ENCODE measurements at places on chromosomes 11 and 22.
A peak's percentile ranks its signal among the peaks of the same experiment; 100 is the strongest.

DNA sequence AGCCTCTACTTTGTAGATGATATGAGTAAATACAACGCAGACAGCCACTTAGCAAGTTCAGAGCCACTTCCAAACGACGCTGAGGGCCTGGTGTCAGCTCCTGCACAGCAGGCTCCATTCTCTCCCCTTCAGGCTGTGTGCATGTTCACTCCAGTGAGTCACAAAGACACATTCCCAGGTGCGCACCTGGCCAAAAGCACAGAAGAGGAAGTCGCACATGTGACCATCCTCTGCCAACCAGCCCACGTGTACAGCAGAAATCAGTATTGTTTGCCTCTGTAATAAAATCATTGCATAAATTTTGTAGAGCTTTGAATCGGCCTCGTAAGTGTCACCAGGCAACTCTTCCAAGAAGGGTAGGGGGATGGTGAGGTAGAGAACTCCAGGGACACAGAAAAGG lies 19.5 kb upstream of the TPH1 start:
- DNase-seq, result no peak

DNA sequence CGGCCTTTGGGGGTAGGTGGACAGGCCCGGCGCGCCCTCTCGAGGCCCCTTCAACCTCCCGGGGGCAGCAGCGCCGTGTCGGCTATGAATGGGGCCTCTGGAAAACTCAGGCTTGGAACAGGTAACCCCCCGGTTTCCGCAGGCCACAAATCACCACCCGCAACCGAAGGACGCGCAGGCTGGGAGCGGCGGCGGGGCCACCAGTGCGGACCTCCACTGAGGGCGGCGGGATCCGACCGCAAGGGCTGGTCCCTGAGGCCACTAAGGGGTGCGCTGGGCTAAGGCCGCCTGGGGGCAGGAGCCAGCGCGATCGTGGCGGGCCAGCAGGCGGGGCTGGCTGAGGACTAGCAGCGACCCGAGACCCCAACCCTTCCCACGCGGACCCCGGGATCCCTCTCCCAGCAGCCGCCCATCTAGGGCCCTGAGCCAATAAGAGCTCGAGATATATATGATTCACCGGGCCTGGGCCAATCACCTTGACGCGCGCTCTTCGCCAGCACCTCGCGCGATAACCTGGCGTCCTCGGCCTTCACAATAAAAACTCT lies 609 bp upstream of the ATF4 start:
- DNase-seq, result peak; percentile 98

DNA sequence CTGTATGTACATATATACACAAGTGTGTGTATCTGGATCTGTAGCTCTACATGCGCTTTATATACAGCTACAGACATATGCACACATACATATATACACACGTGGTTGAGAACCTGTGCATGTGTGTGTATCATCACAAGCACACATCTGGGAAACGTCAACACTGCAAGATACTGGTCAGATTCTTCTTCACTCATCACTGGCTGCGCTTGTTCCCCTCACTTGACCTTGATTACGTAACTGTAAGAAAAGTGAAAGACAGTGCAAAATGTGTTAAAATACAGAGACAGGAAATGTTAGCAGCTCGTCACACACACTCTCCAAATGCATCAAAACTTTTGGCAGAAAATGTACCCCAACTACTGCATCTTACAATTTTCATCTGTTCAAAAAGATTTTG lies 51.9 kb upstream of the MN1 start:
- DNase-seq, result no peak

DNA sequence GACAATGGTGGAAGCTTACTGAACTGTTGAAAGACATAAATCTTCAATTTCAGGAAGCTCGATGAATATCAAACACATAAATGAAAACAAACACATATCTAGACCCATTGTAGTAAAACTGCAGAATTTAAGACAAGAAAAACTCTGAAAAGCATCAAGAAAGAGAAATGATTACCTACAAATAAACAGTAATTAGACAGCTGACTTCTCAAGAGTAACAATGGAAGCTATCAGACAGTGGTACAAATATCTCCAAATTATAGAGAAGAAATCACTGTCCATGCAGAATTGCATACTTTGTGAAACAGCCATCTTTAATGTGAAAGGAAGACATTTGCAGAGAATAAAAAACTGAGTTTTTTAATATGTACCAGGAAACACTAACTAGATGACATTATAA lies 45.7 kb downstream of the ANO3 start:
- DNase-seq, result no peak

DNA sequence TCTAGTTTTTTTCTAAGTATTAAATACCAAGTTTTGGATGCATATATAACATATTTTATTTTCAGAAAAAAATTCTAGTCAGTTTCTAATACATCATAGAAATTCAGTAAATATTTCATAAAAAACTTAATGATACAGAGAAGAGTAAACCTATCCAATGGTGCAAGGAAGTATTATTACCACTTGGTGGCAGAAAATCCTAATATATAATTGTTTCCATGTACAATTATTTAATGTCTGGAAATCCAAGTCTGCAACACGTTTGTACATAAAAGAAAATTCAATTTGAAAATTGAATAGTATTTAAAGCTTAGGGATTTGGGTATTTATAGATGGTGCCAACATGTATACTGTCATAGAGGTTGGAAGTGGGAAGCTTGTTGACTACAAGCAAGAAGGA lies 127.0 kb downstream of the TRPC6 start:
- DNase-seq, result no peak

DNA sequence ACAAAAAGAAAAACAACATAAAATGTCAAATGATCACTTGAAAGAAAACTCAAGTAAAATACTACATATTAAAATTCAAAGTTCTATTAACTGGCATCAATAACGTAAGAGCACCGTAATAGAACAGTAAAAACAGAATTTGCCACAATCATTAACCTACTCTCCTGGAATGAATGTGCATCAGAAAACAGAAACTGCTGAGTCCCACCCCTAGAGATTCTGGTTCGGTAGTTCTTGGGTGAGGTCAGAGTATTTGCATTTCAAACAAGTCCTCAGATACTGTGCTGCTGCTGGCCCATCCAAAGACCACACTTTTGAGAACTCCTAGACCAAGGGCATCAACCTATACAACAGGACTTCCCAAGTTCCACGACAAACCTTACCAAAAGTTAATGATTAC lies 23.5 kb downstream of the PITPNB start:
- no peak for DNase-seq

GRCh38 chr11:66531841-66532240 lies 14.0 kb downstream of the ZDHHC24 start:
- DNase-seq, result no peak

DNA sequence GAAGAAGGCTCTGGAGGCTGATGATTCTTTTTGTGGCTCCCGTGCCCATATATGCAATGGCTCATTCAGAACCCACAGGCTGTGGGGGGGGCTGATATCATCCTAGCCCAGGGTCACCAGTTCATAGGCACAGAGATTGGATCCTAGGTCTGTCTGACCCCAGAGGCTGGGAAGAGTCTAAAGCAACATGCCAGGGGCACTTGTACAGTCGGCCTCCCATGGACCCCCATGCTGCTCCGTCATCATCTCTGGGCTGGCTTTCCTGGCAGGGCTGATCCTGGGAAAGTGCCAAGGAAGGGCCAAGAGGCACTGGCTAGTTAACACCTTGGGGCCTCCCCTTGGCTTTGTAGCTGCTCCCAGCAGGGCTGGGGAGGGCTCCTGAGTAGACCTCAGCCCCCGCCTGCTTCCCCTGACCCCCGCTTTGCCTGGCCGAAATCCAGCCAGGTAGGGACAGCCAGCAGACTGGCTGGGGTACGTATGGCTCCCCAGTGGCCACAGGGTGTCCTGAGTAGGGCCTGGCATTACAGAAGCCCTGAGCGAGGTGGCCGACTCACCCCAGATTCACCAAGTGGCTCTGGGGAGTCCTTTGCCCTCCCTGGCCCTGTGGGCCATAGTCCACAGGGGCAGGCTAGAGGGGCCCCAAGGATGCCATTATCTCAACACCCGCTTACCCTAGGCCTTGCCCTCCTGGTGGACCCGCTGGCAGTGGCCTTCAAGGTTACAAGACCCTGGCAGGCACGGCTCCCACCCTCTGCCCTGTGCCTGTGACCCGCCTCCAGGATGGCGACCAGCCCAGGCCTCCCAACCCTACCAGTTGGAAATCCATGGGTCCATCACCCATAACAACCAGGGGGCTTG lies 22.5 kb downstream of the FADS3 start:
- DNase-seq, result no peak

GRCh38 chr11:118910309-118911112 lies 15.2 kb downstream of the BCL9L start:
- DNase-seq, result peak; percentile 75

DNA sequence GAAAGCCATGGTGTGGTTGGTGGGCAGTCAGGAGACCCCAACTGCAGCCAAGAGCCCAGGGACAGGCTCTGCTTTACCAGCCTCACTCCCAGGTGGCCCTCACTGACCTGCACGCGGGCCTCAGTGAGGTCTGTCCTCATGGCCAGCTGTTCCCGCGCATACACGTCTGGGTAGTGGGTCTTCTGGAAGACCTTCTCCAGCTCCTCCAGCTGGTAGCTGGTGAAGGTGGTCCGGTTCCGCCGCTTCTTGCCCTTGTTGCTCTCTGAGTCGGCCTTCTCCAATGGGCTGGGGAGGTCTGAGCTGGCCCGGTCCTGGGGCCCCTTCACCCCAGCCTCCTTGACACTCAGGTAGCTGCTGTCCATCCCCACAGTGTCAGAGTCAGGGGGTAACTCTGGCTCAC lies 34.7 kb downstream of the ALX4 start:
- no peak for DNase-seq

GRCh38 chr11:58992489-58992888 lies 53.2 kb downstream of the GLYATL1 start:
- no peak for DNase-seq

GRCh38 chr11:93622043-93622442 lies 39.4 kb upstream of the CEP295 start:
- peak; percentile 11 for DNase-seq

DNA sequence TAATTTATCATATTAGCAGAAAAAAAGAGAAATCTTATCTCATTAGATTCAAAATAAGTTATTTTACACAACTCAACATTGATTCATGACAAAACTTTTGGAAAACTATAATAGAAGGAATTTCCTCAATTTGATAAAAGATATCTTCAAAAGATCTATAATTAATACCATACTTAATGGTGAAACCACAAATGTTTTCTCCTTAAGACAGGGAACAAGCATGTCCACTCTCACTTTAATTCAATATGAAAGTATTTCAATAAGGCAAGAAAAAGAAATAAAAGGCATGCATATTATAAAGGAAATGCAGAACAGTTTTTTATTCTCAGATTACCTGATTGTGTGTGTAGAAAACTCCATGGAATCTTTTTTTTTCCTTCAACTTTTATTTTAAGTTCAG lies 23.6 kb downstream of the MTNR1B start:
- no peak for DNase-seq

DNA sequence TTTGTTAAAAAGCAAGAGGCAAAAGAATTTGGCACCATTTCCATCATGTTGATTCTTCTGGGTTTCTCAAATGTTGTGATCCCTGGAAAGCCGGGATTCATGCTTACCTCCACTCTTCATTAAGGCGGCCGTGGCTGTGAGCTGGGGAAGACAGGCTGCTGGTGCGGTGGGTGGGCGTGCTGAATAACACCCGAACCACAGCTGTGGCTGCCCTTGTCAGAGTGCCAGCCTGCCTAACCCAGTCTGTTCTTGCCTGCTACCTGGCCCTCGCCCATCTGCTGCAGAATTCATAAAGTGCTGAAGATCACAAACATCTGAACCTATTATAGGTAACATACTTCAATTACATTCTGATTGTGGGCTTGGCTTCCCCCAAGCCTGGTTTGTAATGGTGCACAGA lies 95.8 kb upstream of the RCN1 start:
- DNase-seq, result no peak

DNA sequence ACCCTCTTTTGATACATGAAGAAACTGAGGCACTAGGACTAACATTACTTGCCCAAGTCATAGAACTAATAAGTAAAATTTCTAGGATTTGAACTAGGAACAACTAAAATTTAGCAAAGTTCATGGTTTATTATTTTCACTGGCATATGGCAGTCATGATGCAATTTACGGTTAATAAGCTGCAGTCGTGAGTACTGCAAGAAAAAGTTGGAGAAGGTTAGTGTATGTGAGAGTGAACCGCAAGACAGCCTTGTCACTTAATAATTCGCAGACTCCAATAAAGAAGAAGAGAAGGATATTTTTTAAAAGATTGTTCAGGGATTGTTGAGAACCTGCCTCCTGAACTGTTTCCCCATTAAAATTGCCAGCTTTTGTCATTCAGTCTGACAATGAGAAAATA lies 663.4 kb upstream of the TENM4 start:
- no peak for DNase-seq

GRCh38 chr11:68267881-68268240 lies 3.9 kb downstream of the C11orf24 start:
- no peak for DNase-seq

DNA sequence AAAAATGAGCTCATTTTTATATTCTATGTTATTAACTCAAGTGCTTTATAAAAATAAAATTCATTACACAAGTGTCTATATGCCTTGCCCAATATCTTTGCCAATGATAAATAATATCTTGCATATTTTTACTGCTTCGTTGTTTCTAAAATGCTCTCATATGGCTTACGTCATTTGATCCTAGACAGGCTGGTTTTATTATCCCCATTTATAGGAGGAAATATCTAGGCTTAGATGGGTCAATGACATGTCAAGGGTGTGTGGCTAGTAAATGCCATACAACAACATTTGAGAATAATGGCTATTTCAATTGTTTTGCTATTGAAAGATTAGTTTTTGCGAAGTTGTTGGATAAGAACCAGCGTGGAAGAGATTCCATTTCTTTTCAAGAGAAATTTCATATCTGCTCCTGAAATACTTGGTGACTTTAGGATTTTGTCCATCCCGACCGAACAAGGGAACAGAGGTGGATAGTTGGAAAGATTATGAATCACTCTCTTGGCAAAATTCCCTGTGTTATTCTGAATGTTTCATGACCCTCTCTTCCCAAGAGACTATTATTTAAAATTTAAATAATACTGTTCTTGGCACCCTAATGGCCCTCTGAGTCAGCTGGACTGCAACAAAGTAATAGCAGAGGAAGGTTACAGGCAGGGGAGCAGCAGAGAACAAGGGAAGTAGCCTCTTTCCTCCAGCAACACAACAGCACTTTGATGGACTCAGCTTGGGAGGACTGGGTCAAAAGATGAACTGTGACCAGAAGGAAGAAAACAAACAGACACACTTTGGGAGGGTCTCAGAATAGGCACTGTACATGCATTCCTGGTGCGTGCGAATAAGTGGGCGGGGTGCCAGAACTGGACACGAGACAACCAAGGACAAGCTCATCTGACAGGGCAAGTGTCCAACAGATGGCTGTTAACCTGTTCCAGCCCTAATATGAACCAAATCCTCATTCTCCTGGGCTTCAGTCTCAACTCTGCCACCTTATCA lies 94.5 kb downstream of the ME3 start:
- DNase-seq, result peak; percentile 81

- DNase-seq, result no peak
These were observed 40.4 kb downstream of the BCR start for GRCh38 chr22:23220485-23221350.
